Epithelial cell of alveolus of lung (primary cell): ENCODE measurements at places on chromosomes 5 and 9. TPM values are rescaled to one million over a fixed set of nuclear protein-coding genes. Genes with fewer than 3 reads are reported as not detected.

Gene FOXI1
- total RNA-seq: not detected in 2 replicates

Gene GABRA6
- total RNA-seq: not detected in 2 replicates

Gene GDA
- 1.0 and 2.2 TPM in 2 replicates for total RNA-seq

Gene GM2A
- total RNA-seq: 20.4 and 36.9 TPM in 2 replicates

Gene OBP2B
- not detected in 2 replicates for total RNA-seq

Gene PRR16
- 12.0 and 76.2 TPM in 2 replicates for total RNA-seq

Gene C5orf52
- total RNA-seq: not detected in 2 replicates

Gene ANKRD18B
- under 0.01 and 0.13 TPM in 2 replicates for total RNA-seq

Gene SPARC
- 1,078 and 1,962 TPM in 2 replicates for total RNA-seq

Gene GLRA1
- not detected in 2 replicates for total RNA-seq

Gene GRIA1
- total RNA-seq: 0.40 and 0.65 TPM in 2 replicates

Gene ARID3C
- 0.13 TPM in 1 of 2 replicates, not detected in the other for total RNA-seq

Gene PCDHB6
- 0.64 TPM in 1 of 2 replicates, not detected in the other for total RNA-seq

Gene BAAT
- 0.13 and 0.56 TPM in 2 replicates for total RNA-seq

Gene FAM151B
- total RNA-seq: 0.40 and 1.2 TPM in 2 replicates

Gene TMEM171
- 0.24 and 13.7 TPM in 2 replicates for total RNA-seq
